Hair follicle dermal papilla cell (primary cell): ENCODE measurements at places on chromosomes 13 and 19. TPM values are rescaled to one million over a fixed set of nuclear protein-coding genes. Genes with fewer than 3 reads are reported as not detected.

The CYP2F1 gene
- not detected in 2 replicates for total RNA-seq

The KLK8 gene
- total RNA-seq: 0.16 and 0.49 TPM in 2 replicates

The KLK6 gene
- 0.61 TPM in 1 of 2 replicates, not detected in the other for total RNA-seq

The ZNF829 gene
- 4.6 and 4.9 TPM in 2 replicates for total RNA-seq
